ENCODE measurements at places on chromosomes 16 and 17.
A peak's percentile ranks its signal among the peaks of the same experiment; 100 is the strongest.

- no peak for DNase-seq
Observed at GRCh38 chr17:42855048-42855596, 4.1 kb downstream of the AOC3 start.

DNA sequence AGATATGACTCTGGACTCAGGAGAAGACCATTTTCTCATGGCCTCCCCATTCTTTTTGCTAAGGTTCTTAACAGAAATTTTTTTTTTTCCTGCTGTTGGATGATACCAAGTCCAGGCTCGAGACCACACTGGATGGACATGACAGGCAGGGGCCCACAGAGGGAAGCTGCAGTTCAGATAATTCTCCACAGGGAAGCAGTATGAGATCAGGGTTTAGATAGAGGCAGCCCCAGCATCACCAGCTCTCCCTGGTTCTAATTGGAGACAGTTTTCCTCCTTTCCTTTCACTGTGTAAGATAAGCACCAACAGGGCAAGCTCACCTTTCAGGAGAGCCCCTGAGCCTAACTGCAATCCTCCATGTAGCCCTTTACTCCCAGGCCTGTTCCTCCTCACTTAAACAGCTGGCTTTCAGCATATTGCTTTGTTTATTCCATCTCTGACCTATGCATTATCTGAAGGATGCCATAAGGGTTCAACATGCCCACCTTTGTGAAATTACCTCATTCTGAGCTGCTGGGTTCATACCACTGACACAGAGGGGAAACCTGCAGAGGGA is 108.1 kb downstream of the SNX11 start:
- DNase-seq = no peak

- no peak for DNase-seq
Observed at GRCh38 chr17:67628580-67629013, 89.1 kb upstream of the NOL11 start.

DNA sequence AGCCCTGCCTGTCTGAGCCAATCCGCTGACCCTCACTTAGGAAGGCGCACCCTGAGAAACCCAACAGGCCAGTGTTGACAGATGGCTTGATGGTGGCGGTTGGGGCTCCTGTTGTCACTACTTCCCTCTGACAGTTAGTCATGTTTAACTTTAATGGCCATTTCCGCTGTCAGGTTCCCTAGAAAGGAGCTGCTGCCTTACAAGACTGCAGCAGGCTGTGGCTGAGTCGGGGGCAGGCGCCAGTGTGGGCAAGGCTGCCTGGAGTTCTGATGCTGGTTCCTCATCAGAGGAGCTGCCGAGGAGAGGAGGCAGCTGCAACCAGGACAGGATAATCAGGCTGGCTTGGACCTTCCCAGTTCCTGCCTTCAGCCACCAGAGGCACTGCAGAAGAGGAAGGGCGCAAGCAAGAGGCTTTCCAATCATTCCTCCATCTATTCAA is 223.2 kb upstream of the DYNLRB2 start:
- DNase-seq = no peak

DNA sequence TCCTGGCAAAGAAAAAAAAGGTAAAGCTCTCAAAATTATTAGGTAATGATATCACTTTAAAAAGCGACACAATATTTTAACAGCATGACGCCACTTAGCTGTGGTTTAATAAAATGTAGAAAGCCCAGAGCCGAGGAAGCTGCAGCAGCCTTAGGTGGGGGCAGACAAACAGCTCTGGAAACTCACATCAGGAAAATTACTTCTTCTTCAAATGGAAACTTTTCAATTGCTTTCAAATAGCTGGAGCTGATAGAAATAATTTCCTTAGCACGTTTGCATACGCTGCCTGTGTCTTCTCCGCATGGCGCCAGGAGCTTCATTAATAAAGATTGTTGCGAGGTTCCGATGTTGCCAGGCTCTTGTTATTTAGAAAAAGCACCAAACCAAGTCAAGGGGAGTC is 835.3 kb upstream of the EEF2KMT start:
- no peak for DNase-seq

DNA sequence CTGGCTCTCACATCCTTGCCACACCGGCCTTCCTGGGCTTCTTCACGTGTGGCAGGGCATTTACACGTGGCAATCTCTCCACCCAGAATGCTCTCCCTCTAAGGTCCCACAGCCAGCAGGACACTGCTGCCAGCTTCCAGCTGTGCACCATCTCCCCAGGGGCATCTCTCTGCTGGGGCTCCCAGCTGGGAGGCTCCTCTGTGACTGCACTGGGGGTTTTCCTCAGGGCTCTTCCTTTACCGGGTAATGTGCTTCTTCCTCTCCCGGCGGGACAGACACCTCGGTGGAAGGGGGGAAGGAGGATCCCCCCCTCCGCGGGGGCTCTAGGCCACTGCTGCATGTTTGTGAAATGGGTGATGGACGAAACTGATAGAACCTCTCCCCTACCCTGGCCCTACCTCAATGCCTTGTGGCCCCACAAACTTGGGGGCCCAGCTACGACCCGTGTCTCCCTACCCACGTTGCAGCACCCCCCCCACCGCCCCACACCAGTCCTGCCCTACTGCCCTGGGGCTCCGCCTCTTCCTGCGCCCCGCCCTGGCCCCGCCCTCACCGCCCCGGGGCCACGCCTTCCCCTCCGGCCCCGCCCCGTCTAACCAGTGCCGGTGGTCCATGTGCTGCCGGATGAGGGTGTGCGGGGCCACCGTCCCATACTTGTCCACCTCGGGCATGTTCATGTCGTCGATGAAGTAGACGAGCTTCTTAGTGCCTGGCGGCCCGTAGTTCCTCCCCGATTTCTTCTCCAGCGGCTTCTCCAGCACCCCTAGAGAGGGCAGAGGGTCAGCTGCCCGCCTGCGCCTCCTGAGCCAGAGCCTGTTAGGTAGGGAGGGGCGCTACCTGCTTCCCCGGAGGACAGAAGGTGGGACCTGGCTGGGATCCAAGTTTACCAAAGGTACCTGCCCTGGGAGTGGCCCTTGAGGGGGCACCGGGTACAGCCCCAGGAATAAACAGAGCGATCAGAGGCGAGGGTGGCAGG is 92.6 kb downstream of the DNAH17 start:
- DNase-seq = peak; percentile 71

DNA sequence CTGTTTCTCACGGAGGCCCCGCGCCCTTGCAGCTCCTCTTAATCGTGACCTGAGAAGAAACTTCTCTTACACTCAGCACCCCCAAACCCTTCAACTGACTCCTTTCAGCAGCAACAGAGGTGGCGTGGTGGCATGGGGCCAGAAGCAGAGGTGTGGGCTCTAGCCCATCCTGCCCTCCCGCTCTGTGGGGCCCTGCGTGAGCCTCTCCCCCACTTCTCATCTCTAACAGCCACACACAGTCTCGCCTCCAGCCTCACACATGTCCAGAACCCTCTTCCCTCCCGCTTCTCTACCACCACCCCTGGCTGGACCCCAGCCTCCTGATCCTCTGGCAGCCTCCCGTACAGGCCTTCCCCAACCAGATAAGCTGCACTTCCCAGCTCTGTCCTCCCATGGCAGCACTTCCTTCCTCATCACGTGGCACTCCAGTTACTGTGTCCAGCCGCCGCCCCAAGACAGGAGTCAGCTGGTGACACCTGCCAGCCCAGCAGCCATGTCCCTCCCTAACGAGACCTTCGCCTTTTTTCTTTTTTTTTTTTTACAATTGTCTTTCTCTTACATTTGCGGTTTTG is 30.5 kb downstream of the NSMCE1 start:
- no peak for DNase-seq

GRCh38 chr17:69415431-69415830 is 934 bp downstream of the MAP2K6 start:
- no peak for DNase-seq

DNA sequence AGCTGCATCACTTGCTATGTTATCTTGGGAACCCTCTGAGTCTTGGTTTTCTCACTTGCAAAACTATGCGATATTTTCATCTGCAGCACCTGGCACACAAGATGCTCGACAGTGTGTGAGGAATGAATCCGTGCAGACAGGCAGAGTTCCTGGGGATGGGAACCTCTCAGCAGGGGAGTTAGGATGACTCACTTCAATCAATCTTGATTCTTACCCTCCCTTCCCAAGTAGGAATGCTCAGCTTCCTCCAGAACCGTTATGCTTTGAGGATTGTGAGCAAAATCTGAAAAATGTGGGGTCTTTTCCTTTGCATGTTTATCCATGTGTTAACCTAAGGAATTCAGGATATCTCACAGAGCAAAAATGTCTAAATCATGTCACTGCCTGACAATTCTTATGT is 68.9 kb upstream of the HNF1B start:
- DNase-seq = no peak
